ENCODE measurements at places on chromosomes 3 and 15. TPM values are rescaled to one million over a fixed set of nuclear protein-coding genes. Genes with fewer than 3 reads are reported as not detected.

The CYP1A2 gene
- not detected for total RNA-seq

The GATM gene
- total RNA-seq: 1.8 TPM

The CCR9 gene
- not detected for total RNA-seq

The SST gene
- not detected for total RNA-seq

The ARPIN gene
- 11.4 TPM for total RNA-seq

The SNX33 gene
- total RNA-seq: 15.8 TPM

The SPTSSB gene
- not detected for total RNA-seq

The RARB gene
- total RNA-seq: 8.8 TPM

The GOLGA8G gene
- total RNA-seq: not detected

The RBM6 gene
- 25.0 TPM for total RNA-seq

The PROS1 gene
- 6.8 TPM for total RNA-seq

The GPR156 gene
- total RNA-seq: 0.34 TPM

The TIMMDC1 gene
- total RNA-seq: 73.3 TPM

The KCNMB2 gene
- total RNA-seq: not detected

The HRG gene
- not detected for total RNA-seq

The A4GNT gene
- not detected for total RNA-seq

The CSTA gene
- total RNA-seq: 0.75 TPM

The CLRN1 gene
- total RNA-seq: not detected

The ZBTB11 gene
- total RNA-seq: 7.8 TPM

The CSPG4 gene
- 0.04 TPM for total RNA-seq

The TIMP4 gene
- 10.8 TPM for total RNA-seq

The SAMD7 gene
- not detected for total RNA-seq
